ENCODE measurements at places on chromosomes 7 and 10. TPM values are rescaled to one million over a fixed set of nuclear protein-coding genes. Genes with fewer than 3 reads are reported as not detected.

Gene SHTN1
- total RNA-seq = 0.15 TPM

Gene WNT2
- not detected for total RNA-seq

Gene STYXL1
- 21.7 TPM for total RNA-seq

Gene FGF8
- not detected for total RNA-seq

Gene IGFBP1
- not detected for total RNA-seq

Gene CTTNBP2
- 0.27 TPM for total RNA-seq

Gene SEPTIN7
- total RNA-seq = 232 TPM

Gene BEND7
- not detected for total RNA-seq

Gene HOXA7
- not detected for total RNA-seq

Gene CREB3L2
- total RNA-seq = 15.4 TPM

Gene AASS
- 0.41 TPM for total RNA-seq

Gene HDAC9
- 3.0 TPM for total RNA-seq

Gene PPRC1
- total RNA-seq = 35.7 TPM

Gene ZPBP
- not detected for total RNA-seq

Gene CRTAC1
- not detected for total RNA-seq

Gene ANXA8
- not detected for total RNA-seq

Gene TDRD1
- total RNA-seq = 0.49 TPM

Gene HPS6
- 24.2 TPM for total RNA-seq

Gene CALML5
- not detected for total RNA-seq

Gene GHRHR
- not detected for total RNA-seq

Gene CHRM2
- not detected for total RNA-seq

Gene FIGNL1
- total RNA-seq = 17.8 TPM

Gene LEP
- total RNA-seq = not detected

Gene TCF7L2
- total RNA-seq = 2.8 TPM

Gene LIPM
- total RNA-seq = not detected

Gene TLL2
- not detected for total RNA-seq

Gene SLC13A4
- total RNA-seq = not detected

Gene IMMP2L
- 16.4 TPM for total RNA-seq

Gene PLEKHS1
- total RNA-seq = not detected

Gene CWF19L1
- total RNA-seq = 41.9 TPM

Gene NKX2-3
- total RNA-seq = not detected

Gene HOXA6
- total RNA-seq = not detected

Gene TMEM236
- total RNA-seq = 0.05 TPM

Gene TNS3
- 1.4 TPM for total RNA-seq

Gene SPDYE16
- 0.49 TPM for total RNA-seq

Gene CALHM2
- total RNA-seq = 68.8 TPM

Gene CLRN3
- total RNA-seq = not detected

Gene VWA2
- total RNA-seq = 0.11 TPM

Gene ZNF783
- 30.5 TPM for total RNA-seq

Gene GPR146
- total RNA-seq = 10.1 TPM

Gene CFAP58
- not detected for total RNA-seq

Gene SLC18A3
- total RNA-seq = not detected

Gene DDC
- total RNA-seq = not detected

Gene GLCCI1
- total RNA-seq = 35.4 TPM
